ENCODE measurements at places on chromosomes 3 and 15.

- no peak for DNase-seq
These were observed 257.0 kb downstream of the NR1D2 start for GRCh38 chr3:24202071-24202470.

DNA sequence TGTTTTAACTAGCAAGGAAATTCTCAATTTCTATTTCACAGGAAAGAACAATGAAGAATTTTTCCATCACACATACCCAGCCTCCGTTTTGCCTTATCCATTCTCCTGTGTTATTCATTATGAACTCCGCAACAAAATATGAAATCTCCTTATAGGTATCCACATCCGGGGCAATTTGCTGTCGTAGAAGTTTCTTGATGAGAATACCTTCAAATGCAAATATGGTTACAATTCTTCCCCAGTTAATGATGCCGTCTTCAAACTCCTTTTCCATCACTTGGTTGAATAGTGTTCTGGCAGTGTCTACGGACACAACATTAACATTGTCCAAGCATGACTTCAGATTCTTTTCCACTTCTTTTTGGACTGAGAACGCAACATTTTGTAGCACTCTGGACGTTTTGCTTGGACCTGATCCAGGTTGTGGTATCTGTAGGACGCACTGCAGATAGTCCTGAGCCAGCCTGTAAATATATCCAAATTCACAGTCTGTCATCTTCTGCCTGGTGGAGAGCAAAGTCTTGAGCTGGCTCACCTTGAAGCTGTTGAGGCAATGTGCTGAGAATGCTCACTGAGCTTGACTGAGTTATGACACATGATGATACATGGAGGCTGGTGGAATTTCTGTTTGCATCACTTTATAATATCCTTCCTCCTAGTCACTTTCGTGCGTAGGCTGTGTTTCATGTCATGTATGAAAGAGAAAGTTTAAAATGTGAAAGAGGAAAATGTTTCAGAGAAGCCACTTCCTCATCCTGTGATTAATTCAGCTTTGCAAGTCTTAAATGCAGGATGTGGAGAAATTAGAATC is at the start of gene BCL2A1:
Gene BCL2A1 (minus strand): TSS at position 573 of the 811 bp plus-strand sequence. CDS start 77 bp downstream, at position 496.
- no peak for DNase-seq

DNA sequence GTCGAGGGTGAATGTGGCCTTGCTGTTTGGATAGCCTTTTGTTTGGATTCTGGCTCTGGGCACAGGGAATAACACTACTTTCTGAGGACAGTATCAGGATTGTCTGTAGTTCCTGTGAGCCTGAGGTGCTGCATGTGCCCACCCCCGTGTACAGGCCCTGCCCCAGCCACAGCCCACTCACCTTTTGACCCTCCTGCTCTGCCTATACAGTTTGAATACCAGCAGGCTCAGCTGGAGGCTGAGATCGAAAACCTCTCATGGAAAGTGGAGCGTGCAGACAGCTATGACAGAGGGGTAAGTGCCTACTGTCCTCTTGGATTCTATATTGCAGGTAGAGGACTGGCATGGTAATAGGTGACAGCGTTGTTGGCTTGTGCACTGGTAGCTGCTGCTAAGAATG is 7.4 kb upstream of the P4HTM start:
- no peak for DNase-seq

GRCh38 chr15:81001152-81002008 is 657 bp downstream of the TLNRD1 start:
- DNase-seq, result no peak

DNA sequence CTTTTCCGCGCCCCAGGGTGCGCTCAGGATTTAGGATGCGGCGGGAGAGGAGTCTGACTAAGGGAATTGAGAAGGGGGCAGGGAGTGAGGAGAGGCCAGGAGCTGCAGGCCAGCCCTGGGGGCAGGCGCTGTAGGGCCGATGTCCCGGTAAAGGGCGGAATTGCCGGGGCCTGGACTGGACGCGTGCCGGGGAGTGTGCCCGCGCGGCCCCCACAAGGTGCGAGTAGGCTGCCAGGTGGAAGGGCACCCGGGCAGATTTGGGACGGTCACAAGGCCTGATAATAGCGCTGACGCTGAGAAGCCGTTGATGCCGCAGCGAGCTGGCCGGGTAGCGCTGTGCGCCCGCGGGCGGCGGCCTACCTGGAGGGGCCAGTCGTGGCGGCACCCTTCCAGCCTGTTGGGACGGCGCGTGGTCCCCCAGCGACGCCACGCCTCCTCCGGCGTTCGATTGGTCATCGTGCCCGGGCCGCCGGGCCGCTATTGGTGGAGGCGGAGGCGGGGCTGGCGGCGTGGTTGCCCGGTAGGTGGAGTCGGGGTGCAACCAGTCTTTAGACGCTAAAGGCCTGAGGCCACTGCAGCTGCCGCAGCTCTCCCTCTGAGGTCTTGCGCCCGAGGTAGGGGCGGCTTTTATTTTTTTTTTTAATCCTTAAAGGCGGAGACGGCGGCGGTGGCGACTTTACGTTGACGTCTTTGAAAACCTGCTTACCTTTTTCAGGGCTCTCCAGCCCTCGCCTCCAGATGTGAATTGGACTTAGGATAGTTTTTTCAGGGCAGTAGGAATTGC is 903 bp downstream of the SLC25A38 start:
- peak; percentile 90 for DNase-seq
